ENCODE measurements at places on chromosomes 4 and X.

- no peak for DNase-seq
Observed at GRCh38 chrX:21734175-21734574, 23.7 kb downstream of the SMPX start.

DNA sequence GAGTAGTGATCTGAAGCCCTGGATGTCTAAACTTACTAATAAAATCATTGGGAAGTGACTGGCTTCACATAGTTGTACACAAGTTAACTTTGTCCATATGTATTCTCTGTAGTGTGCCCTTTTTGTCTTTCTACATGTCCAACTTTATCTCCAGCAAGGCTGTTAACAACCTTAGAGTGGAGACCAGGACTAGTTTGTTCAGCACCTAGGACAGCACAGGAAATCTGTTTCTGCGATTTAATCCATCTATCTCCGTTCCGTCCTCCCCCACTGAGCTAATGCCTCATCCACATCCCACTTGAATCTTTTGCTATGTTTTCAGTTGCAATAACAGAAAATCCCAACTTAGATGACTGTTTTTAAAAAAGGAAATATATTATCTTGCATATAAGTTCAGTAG is 3.4 kb upstream of the ARR3 start:
- DNase-seq: no peak

GRCh38 chrX:22430701-22431100 is 158.0 kb downstream of the CBLL2 start:
- DNase-seq: no peak

GRCh38 chr4:113094331-113094730 is 44.9 kb downstream of the ANK2 start:
- no peak for DNase-seq

- DNase-seq: no peak
Observed at GRCh38 chr4:71944956-71945355, 86.8 kb upstream of the NPFFR2 start.
